ENCODE measurements at places on chromosomes 5 and 9. TPM values are rescaled to one million over a fixed set of nuclear protein-coding genes. Genes with fewer than 3 reads are reported as not detected.

DNA sequence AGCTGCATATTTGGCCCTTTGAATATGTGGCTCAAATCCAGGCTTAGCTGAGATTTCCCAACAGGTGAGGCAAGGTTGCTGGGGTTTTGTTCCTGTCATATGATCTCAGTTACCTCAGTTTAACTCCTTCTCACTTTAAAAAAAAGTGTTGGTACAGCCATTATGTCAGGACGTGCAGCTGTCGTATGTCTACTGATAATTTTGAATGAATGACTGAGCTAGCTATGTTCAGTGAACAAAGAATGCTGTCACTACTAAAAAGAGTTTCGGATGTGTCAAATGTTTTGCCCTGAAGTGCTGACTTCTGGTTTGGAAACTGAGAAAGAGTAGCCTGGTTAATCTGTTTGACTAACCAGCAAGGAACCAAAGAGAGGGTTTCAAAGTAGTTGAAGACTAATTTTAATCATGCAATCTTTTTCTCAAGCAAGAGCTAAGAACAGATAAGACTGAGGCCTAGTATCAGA is 106.3 kb upstream of the NR3C1 start:
- H3K4me3 ChIP-seq: no peak overlapping the region
- H3K27ac ChIP-seq: no peak overlapping the region
- H3K4me1 ChIP-seq: peaks cover 19% of the 10 kb centered on the region
- no peak for DNase-seq
- H3K36me3 ChIP-seq: no peaks in the 10 kb centered on the region

DNA sequence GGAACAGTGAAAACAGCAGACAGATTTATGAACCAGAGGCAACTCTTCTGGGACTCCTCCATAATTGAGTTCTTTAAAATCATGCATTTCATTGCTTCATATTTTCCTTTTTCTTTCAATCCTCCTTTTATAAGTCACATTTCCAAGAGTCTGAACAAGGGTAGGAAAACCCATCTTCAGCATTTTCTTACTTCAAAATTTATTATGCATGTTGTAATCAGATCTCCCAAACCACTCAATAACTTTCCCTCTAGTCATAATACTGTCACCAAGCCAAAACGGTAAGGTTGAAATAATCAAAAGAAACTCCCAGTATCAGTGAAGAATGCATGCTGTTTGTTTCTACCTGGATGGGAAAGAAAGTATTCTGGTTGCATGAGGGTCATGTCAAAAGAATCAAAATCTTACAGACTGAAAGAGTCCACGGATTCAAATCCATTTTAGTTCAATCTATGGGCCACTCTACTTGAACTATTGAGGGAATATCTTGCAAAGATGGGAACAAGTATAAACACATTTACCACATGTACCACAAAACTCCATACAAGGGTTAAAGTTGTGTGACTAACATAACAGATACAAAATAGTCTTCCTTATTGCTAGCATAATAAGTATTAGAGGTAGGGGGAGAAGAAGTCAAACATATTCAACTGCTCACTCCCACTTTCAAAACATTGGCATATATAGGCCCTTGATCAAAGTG is 797.3 kb downstream of the MAT2B start:
- no peak overlapping the region for H3K27ac ChIP-seq
- no peak for DNase-seq
- no peak overlapping the region for H3K4me3 ChIP-seq
- H3K36me3 ChIP-seq: no peaks in the 10 kb centered on the region
- no peaks in the 10 kb centered on the region for H3K27me3 ChIP-seq

The ROPN1L gene
- total RNA-seq: 0.99 TPM

GRCh38 chr5:97752871-97753270 is 569.8 kb upstream of the RIOK2 start:
- H3K27me3 ChIP-seq: no peaks in the 10 kb centered on the region
- no peak for DNase-seq
- H3K36me3 ChIP-seq: no peaks in the 10 kb centered on the region
- no peak overlapping the region for H3K27ac ChIP-seq
- no peaks in the 10 kb centered on the region for H3K4me1 ChIP-seq

GRCh38 chr9:34663303-34663605 is 797 bp upstream of the CCL27 start:
- H3K36me3 ChIP-seq: peaks cover 18% of the 10 kb centered on the region

The GAS1 gene
- total RNA-seq: 152 TPM

- no peak for DNase-seq
- H3K4me3 ChIP-seq: no peak overlapping the region
- H3K36me3 ChIP-seq: no peaks in the 10 kb centered on the region
- H3K27me3 ChIP-seq: no peaks in the 10 kb centered on the region
Measured at GRCh38 chr5:122736086-122736845, 38.6 kb upstream of the SNX2 start.

GRCh38 chr5:75363726-75364495 is 26.9 kb downstream of the HMGCR start:
- no peak overlapping the region for H3K27ac ChIP-seq
- no peak overlapping the region for H3K4me3 ChIP-seq
- DNase-seq: no peak
- H3K4me1 ChIP-seq: no peaks in the 10 kb centered on the region

GRCh38 chr9:82170866-82171265 is 182.3 kb downstream of the SPATA31D1 start:
- H3K36me3 ChIP-seq: no peaks in the 10 kb centered on the region
- no peak overlapping the region for H3K27ac ChIP-seq
- DNase-seq: no peak
- no peaks in the 10 kb centered on the region for H3K27me3 ChIP-seq

DNA sequence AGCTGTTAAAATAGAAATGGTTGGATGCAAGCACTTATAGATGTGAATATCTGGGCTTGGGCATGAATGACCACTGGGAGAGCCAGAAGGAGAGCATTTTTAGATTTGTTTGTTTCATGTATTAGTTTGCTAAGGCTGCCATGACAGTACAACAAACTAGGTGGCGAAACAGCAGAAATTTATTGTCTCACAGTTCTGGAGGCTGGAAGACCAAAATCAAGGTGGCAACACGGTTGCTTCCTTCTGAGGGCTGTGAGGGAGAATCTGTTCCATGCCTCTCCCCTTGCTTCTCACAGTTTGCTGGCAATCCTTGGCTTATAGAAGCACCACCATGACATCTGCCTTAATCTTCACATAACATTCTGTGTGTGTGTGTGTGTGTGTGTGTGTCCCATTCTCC is 20.2 kb upstream of the CDC23 start:
- no peak overlapping the region for H3K27ac ChIP-seq
- H3K4me3 ChIP-seq: no peak overlapping the region
- DNase-seq: no peak
- no peaks in the 10 kb centered on the region for H3K36me3 ChIP-seq
- no peaks in the 10 kb centered on the region for H3K27me3 ChIP-seq
- peaks cover 10% of the 10 kb centered on the region for H3K4me1 ChIP-seq

DNA sequence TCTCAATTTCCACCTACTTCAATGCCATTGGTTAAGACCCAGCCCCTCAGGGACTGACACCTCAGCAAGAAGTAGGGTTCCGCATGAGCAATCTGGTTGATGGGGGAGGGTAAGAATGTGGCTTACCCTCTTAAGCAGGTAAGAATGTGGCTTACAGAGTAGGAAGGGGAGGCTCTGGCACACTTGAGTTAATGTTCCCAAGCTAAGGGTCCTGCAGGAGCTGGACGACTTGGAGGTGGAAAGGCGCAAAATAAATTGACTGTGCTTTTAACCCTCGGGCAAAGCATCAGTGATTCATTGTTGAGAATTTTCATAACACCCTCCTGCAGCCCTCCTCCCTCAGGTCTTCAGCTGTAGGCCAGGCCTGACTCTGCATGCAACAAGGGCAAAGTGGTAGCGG is 24.9 kb upstream of the ADRA1B start:
- no peaks in the 10 kb centered on the region for H3K27me3 ChIP-seq
- no peaks in the 10 kb centered on the region for H3K4me1 ChIP-seq
- no peaks in the 10 kb centered on the region for H3K36me3 ChIP-seq
- no peak for DNase-seq

DNA sequence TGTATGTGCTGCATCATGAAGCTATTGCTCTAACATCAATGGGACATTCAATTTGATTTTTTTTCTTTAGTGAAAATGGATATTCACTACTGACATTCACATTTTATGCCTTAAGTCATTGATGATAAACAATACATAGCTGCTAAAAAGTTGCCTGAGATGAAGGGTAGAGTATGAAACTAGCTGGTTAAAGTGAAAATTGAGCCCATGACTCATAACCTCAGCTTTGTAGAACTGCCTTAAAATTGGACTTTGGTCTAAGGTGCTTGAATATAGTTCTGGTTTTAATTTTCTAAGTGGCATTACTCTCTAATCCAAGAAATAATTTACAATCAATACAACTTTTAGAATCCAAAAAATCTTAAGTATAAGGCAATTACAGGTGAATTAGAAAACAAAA is 740.4 kb upstream of the RIOK2 start:
- no peak overlapping the region for H3K27ac ChIP-seq
- no peaks in the 10 kb centered on the region for H3K36me3 ChIP-seq
- H3K27me3 ChIP-seq: no peaks in the 10 kb centered on the region

DNA sequence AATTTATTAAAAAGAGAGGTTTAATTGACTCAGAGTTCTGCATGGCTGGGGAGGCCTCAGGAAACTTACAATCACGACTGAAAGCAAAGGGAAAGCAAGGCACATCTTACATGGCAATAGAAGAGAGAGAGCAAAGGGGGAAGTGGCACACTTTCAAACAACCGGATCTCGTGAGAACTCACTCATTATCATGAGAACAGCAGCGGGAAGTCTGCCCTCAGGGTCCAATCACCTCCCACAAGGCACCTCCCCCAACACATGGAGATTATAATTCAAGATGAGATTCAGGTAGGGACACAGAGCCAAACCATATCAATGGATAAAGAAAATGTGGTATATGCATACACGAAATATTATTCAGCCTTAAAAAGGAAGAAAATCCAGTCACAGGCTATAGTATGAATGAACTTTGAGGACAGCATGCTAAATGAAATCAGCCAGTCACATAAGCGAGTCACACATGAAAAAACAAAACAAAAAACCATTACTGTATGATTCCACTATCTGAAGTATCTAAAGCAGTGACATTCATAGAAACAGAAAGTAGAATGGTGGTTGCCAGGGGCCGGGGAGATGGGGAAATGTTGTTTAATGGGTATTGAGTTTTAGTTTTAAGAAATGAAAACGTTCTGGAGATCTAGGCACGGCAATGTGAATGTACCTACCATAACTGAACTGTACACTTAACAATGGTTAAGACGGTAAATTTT is 83.4 kb upstream of the PCA3 start:
- no peaks in the 10 kb centered on the region for H3K27me3 ChIP-seq
- H3K27ac ChIP-seq: no peak overlapping the region
- H3K4me1 ChIP-seq: no peaks in the 10 kb centered on the region
- H3K36me3 ChIP-seq: no peaks in the 10 kb centered on the region
- no peak for DNase-seq

DNA sequence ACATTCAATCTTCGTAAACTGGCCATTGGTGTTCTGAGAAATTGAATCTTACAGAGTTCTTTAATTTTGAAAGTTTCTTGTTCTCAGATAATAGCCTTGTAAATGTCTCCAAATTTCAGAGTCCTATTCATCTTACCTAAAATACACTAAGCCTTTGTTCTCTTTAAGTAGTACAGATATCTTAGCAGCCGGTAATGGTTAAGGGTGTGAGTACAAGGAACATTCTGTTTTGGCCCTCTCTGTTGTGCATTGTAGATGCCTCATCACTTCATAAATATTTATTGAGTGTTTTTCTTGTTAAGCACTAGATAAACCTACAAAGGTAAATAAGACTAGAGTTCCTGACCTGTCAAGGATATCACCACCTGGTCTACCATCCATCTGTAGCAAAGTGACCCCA is 35.2 kb downstream of the ZCCHC7 start:
- no peak overlapping the region for H3K4me3 ChIP-seq
- no peaks in the 10 kb centered on the region for H3K27me3 ChIP-seq
- no peaks in the 10 kb centered on the region for H3K4me1 ChIP-seq
- no peak for DNase-seq
- peaks cover 21% of the 10 kb centered on the region for H3K36me3 ChIP-seq
- H3K27ac ChIP-seq: no peak overlapping the region

Data from esophagus muscularis mucosa (tissue), 4 donors.